ENCODE measurements at places on chromosomes 13 and 19.

- no peak for DNase-seq
Measured at GRCh38 chr19:38068826-38069225, 155.2 kb downstream of the DPF1 start.

DNA sequence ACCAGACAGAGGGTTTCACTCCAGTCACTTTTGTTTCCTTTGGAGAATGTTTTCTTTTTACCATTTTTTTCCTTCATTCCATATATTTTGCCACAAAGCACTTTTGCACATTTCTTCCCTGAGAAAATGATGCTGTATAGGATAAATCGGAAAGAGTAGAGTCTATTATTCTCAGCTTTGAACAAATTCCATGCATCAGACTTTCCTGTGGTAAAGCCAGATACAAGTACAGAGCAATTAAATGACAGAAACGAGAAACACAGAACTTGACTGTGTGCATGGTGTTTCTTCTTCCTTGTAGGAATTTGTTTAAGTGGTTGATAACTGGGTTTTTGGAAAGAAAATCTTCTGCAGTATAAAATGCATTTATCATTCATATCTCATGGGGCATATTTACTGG lies 107.4 kb upstream of the CSNK1A1L start:
- no peak for DNase-seq

DNA sequence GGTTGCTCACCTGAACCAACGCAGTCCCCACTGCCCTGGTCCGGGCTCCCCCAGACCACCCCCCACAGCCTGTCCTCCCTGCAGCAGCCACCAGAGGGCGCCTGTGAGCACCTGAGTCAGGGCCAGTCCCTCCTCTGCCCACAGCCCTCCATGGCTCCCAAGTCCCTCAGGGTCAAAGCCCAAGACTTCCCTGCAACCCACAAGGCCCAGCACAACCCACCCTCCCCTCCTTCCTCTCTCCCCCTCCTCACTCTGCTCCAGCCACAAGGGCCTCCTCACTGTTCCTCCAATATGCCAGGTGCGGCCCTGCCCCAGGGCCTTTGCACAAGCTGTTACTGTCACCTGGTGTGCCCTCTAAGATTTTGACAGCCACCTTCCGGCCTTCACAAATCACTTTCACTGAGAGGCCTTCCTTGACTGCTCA lies 10.9 kb downstream of the GNA15 start:
- peak; percentile 65 for DNase-seq

- peak; percentile 46 for DNase-seq
Measured at GRCh38 chr19:17091758-17092333, 16.3 kb downstream of the MYO9B start.

GRCh38 chr13:99320693-99321481 lies 13.7 kb upstream of the GPR183 start:
- DNase-seq: no peak

DNA sequence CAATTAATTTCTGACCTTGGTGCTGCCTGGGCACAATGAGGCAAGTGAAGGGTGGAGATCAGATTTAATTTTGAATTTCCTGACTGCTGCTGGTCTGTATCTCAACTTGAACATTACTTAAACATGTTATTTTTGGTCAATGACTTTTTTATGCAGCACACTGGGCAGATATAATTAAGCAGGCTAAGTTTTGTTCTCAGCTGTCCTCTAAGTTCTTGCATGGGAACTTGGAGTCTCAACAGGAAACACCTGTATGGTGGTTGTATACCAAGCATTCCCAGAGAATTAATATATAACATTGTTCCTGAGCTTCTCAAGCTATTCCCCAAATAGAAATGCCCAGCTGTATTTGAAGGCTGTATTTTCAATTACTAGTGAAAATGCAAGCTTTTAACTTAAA lies 113.5 kb upstream of the EDNRB start:
- DNase-seq: no peak

- DNase-seq: no peak
Measured at GRCh38 chr19:10079031-10079453, 7.1 kb upstream of the SHFL start.

DNA sequence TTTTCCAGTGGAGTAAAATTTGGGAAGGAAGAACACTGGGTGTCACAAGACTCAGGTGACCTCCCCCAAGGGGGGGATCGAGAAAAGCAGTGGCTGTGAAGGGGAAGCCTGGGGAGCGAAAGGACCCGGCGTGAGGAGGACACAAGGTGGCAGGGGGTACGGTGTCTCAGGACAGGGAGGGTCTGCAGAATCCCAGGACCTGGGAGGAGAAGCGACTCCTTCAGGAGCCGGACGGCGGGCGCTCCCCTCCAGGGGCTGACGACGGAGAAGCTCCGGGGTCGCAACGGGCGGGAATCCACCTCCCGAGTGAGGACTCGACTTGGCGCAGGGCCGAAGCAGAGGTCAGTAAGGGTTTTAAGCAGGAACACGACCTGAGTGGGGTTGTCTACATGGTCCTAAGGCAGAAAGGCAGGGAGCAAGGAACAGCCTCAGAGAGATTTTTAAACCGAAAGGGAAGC lies 529 bp downstream of the ZNF836 start:
- DNase-seq: peak; percentile 18

DNA sequence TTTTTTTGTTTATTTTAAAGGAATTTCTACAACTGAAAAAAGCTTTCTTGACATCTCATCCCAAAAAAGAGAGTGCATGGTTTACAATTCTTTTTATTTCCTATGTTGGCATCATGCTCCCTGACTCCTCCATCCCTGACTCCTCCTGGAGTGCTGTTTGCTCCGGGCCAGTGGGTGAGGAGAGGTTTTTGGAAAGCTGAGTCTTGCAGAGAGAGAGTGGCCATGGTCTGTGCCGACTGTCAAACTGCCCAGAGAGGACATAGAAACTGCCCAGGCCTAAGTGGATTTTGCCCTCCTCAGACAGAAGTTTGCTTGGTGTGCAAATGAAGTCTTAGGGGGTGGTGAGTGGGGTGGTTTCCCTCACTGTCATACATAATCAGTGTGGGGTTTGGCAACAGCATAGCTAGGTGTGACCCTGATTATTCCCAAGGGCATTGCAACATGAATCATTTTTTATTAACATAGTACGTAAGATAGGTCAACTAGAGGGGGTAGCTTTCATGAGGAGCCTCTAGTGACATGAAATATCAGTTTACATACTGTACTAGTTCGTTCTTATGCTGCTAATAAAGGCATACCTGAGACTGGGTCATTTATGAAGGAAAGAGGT lies 179.8 kb upstream of the UBL3 start:
- no peak for DNase-seq

DNA sequence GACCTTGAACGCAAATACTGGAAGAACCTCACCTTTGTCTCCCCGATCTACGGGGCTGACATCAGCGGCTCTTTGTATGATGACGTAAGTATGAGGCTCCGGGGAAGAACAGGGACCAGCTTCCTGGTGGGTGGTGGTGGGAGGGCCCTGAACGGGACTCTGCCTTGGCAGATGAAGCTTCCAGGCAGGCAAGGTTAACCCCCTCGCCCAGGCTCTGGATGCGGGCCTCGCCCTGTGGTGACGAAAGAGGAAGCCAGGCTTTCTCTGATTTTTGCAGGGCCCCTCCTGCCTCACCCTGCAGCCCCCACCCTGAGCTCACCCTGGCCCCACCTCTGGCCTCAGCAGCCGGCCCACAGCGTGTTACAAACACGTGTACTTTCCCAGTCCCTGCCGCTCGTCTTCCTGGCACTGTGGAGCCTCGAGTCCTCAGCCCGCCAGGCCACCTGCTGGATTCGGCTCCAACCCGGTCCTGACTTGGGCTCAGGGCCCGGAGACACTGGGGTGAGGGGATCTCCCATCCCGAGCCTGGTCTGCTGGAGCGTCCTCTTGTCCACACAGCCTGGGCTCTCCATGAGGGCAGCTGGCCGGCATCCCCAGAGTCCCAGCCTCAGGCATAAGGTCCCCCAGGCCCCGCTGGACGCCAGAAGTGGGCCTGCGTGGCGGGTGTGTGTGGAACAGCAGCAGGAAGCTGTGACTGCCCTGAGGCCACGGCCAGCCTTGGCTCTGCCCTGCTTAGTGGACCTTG lies 72.4 kb downstream of the KDM4B start:
- no peak for DNase-seq

DNA sequence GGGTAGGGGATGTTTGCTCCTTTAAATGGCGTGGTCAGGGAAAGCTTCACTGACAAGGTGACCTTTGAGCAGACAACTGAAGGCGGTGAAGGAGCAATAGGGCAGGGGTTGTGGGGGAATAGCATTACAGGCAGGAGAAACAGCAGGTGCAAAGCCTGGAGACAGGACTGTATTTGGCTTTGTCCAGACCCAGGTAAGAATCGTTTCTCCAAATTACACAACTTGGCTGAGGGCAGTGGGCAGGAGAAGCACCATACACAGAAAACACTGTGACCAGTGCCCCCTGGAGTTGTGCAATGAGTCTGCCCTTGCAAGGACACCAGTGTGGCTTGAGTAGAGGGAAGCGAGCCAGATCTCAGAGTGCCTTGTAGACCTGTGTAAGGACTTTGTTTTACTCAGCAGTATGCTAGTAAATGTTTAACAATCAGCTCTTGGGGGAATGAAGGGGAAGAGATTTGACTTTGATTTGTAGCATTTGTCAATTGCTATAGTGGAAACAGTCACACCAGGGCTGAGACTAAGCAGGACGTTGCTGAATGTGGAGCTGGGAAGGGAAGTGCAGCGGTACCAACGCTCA lies 360.0 kb downstream of the DCT start:
- DNase-seq: no peak

GRCh38 chr13:67966065-67966464 lies 735.9 kb upstream of the PCDH9 start:
- no peak for DNase-seq

- no peak for DNase-seq
Measured at GRCh38 chr13:25046274-25046984, 49.5 kb upstream of the PABPC3 start.

DNA sequence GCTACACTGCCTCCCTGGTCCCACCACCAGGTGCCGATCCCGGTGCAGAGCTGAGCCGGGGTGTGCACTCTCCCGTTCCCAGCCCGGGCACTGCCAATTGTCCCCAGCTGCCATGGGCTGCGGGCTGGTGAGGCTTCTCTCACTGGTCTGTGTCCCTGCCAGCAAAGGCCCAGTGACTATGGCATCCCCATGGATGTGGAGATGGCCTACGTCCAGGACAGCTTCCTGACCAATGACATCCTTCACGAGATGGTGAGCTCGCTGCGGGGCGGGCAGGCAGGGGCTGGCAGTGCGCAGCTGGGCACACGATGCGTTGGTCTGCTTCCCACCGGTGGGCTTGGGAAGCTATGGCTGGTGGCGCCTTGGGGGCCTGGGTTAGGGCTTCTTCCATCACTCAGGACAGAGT lies 14.6 kb downstream of the MPND start:
- DNase-seq: no peak

- DNase-seq: no peak
Measured at GRCh38 chr13:60757501-60758215, 360.6 kb downstream of the TDRD3 start.

- no peak for DNase-seq
Measured at GRCh38 chr19:57363688-57364181, 384 bp downstream of the TRAPPC2B start.

DNA sequence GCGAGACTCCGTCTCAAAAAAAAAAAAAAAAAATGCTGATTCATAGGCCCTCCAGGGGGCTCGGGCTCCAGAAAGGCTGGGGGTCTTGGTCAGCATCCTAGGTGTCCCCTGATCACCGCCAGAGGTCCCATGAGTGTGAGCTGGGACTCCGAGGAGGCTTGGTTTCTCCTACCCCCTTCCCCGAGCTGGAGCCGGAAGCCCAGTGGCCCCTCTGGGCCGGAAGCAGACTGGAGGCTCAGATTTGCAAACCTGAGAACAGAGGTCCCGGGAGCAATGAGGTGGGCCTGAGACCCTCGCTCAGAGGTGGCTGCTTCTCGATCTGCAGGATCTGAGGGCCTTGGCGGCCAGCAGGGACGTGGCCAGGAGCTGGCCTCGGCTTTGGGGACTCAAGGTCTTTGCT lies 41.5 kb downstream of the EFNA2 start:
- no peak for DNase-seq

GRCh38 chr19:5680437-5681368 lies at the start of the genes HSD11B1L and MICOS13:
HSD11B1L (plus strand) TSS chr19:5681027; CDS start chr19:5684833, 3,806 bp downstream.
MICOS13 (minus strand) TSS chr19:5680516; CDS start chr19:5680486, 30 bp downstream.
- DNase-seq: peak; percentile 100

DNA sequence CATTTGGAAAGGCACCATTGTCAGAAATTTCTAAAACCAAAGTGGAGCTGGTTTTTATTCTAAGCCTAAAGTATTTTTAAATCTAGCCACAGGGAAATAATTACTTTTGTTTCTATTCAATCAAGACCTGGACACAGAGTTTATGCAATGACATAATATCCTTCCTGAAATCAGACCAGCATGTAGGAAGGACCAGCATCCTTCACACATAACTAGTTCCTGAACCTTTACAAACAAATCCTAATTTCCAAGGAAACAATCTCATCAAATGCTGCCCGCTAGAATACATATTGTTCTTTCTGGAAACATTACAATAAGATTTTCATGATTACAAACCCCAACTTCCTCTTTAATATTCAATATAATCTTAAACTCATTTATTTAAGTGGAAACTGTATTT lies 1.5 kb downstream of the STARD13 start:
- no peak for DNase-seq

DNA sequence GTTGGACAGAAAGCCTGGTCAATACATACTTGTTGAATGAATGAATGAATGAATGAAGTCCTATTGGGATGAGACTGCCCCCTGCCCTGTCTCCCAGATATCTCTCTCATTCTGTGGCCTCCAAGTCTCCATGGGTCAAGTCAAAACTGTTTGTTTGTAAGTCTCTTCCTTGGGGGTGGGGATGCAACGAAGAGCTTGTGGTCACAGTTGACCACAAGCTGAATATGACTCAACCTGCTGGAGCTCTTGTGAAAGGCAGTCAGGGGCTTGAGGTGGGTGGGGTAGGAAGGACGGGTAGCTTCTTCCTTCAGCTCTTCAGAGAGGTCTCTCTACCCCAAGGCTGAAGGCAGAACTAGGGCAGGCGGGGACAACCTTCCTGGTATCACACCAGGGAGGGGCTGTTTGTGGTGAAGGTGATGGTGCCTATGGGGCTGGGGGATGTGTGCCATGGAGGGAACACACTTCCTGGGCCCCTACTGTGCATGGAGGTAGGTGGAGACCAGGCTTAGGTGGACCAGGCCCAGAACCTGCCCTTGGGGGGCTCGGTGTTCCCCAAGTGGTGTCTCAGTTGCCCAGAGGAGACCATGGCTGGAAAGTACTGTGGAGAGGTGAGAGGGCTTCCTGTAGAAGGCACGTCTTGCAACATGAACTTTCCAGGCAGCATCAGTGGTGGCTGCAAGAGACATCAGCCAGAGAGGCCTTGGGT lies 8.0 kb downstream of the MYO1F start:
- DNase-seq: peak; percentile 19

DNA sequence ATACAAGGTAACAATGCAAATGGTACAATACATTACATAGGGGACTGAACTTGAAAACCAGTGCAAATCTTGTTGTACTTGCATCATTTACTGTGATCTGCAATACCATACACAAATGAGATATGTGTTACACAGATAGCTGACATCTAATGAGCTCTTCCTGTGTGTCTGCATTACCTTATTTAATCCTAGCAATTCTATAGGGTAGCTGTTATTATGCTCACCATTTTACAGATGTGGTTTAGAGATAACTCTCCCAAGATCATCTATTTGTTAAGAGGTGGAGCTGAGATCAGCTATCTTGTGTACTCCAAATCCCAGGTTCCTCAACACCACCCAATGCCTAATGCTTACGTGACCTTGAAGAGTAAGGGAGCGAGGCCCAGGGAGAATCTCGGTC lies 21.4 kb upstream of the SERP2 start:
- no peak for DNase-seq
